Type B pancreatic cell (in vitro differentiated cells): ENCODE measurements at places on chromosomes 16 and 17. TPM values are rescaled to one million over a fixed set of nuclear protein-coding genes. Genes with fewer than 3 reads are reported as not detected.

GRCh38 chr17:50163843-50164696 is 1.7 kb upstream of the SGCA start:
- H3K27ac ChIP-seq = no peak overlapping the region
- H3K4me1 ChIP-seq = peaks cover 12% of the 10 kb centered on the region
- H3K4me3 ChIP-seq = no peak overlapping the region
- no peak for DNase-seq

DNA sequence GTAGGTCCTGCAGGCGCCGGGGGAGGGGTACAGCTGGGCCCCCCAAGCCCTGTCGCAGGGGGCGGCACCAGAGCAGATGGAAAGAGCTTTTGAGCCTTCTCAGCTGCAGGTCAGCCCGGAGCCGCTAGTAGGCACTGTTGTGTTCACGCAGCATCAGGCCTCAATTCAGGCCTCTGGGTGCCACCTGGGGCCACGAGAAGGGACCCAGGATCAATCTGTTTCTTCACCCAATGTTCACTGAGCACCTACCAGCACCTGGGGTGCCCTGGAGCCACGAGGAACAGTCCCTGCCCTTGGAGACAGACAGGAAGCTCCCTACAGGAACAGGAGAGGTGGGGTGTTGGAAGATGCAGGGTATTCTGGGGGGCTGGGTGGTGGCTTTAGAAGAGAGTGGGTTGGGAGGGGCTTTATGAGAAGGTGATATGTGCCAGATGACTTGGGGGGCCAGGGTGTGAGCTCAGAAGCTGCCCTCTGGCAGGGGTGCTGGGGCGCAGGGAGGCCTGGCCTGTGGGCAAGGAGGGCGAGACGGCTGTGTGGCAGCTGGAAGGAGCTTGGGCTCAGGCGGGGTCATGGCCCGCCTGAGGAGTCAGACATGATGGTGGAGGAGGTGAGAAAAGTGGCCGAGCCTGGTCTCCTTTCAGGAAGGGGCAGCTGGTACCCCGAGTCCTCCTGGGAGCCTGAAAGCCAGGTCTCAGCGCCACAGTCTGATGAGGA is 121.9 kb upstream of the GSE1 start:
- peak overlapping the region; percentile 64 for H3K27ac ChIP-seq
- no peak overlapping the region for H3K4me3 ChIP-seq
- H3K36me3 ChIP-seq = no peaks in the 10 kb centered on the region
- DNase-seq = no peak
- H3K4me1 ChIP-seq = peaks cover 34% of the 10 kb centered on the region
- H3K27me3 ChIP-seq = peaks cover 2% of the 10 kb centered on the region

DNA sequence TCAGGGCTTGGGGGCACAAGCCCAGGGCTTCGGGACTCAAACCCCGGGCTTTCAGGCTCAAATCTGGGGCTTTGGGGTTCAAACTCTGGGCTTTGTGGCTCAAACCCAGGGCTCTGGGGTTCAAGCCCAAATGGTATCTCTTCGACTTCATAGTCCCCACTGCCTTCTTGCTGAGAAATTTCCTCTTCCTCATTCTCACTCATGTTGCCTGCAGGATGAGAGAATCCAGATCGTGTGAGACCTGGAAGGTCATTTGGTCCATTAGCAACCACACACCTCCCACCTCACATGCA is 576 bp downstream of the ZNF768 start:
- H3K27me3 ChIP-seq = no peaks in the 10 kb centered on the region
- H3K27ac ChIP-seq = peak overlapping the region; percentile 88
- H3K4me1 ChIP-seq = peaks cover 37% of the 10 kb centered on the region
- no peak for DNase-seq
- peak overlapping the region; percentile 91 for H3K4me3 ChIP-seq
- H3K36me3 ChIP-seq = peaks cover 6% of the 10 kb centered on the region

GRCh38 chr17:4206962-4207361 is 56.8 kb downstream of the ANKFY1 start:
- no peaks in the 10 kb centered on the region for H3K4me1 ChIP-seq
- no peak overlapping the region for H3K27ac ChIP-seq
- peaks cover 24% of the 10 kb centered on the region for H3K36me3 ChIP-seq
- no peak overlapping the region for H3K4me3 ChIP-seq

- H3K4me1 ChIP-seq = peaks cover 4% of the 10 kb centered on the region
- no peaks in the 10 kb centered on the region for H3K27me3 ChIP-seq
- no peak overlapping the region for H3K27ac ChIP-seq
- no peak for DNase-seq
- H3K36me3 ChIP-seq = peaks cover 44% of the 10 kb centered on the region
Observed at GRCh38 chr17:67136191-67137025, 92.1 kb downstream of the CACNG1 start.

Gene CAMKK1
- 0.83 and 2.7 TPM in 2 replicates for total RNA-seq

Gene HNF1B
- 10.6 and 19.0 TPM in 2 replicates for total RNA-seq

Gene CYBA
- 120 and 144 TPM in 2 replicates for total RNA-seq
